ENCODE measurements at places on chromosomes 2 and 18.

GRCh38 chr2:220893411-220893810, 678.7 kb downstream of the EPHA4 start:
- no peak for DNase-seq

DNA sequence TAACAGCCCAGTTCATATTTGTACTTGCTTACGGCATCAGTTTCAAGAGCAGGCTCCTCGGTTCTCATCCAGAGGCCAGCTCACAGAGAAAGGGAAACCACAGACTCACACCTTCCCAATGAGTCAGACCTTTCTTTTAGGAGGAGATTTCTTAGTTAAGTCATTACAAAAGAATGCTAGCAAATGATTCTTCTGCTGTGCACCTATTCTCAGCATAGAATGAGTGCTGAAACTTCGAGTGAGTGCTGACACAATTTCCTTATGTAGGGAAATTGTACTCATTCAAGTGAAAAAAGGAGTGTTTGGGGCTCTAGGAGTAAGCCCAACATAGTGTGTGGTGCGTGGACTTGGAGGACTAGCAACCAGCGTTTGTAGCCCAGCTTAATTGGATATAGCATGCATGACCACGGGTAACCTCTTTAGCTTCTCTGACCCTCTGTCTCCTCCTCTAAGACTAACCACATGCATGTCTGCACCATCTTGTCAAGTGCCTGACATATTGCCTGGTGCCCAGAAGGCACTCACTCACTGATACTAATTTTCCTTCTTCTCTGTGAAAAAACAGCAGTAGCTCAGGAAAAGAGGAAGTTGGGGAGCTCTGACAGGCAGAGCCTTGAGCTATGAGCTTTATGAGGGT, 87.0 kb downstream of the ALPK2 start:
- DNase-seq, result no peak

DNA sequence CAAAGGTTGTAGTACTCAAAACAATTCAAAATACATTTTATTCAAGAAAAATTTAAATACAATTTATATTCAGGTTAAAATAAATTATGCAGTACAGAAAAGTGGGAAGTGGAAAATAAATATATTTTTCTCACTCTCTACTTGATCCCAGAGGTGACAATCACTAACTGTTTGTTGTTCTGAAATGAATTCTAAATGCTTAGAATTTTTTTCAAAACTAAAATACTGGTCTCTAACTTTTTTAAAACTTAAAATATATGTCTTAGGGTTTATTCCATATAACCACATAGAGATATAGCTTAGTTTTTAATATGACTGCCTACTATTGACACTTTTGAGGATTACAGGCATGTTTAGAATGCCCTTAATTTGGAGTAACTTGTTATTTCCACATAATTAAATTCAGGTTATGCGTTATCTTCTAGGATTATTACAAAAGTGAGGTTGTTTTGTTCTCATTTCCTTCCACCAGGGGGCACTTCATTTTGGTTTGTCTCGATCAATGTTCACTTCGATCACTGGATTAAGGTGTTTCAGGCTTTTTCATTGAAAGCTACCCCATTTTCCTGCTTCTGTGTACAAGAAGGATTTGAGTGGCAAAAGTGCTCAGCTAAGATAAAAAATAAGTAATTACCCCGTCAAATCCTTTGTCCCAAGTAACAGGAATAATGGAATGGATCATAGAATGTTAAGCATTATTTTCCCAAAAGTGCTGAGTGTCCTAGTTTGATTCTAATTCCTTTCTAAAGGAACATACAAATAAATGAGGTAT, 27.1 kb upstream of the TFPI start:
- DNase-seq, result no peak

DNA sequence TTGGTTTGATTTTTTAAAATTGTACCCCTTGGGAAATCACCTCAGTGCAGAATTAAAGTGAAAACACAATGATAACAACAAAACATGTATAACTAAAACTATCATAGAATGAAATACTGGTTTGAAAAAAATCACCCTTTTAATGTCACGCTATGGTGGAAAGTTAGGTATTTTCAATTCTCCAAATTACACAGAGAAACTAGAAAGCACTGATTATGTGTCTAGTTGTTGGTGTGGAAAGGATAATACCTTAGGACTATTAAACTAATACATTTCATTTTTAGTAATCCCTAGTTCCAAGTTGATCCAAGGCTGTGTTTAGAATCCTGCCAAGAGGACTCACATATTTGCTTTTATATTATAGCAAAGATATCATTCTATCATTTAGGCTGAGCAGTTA, 71.2 kb downstream of the NUP35 start:
- DNase-seq, result no peak

GRCh38 chr2:152453129-152453911, 118.3 kb downstream of the FMNL2 start:
- no peak for DNase-seq

- no peak for DNase-seq
These were observed 768.3 kb downstream of the RNF144A start for GRCh38 chr2:7685342-7686015.

DNA sequence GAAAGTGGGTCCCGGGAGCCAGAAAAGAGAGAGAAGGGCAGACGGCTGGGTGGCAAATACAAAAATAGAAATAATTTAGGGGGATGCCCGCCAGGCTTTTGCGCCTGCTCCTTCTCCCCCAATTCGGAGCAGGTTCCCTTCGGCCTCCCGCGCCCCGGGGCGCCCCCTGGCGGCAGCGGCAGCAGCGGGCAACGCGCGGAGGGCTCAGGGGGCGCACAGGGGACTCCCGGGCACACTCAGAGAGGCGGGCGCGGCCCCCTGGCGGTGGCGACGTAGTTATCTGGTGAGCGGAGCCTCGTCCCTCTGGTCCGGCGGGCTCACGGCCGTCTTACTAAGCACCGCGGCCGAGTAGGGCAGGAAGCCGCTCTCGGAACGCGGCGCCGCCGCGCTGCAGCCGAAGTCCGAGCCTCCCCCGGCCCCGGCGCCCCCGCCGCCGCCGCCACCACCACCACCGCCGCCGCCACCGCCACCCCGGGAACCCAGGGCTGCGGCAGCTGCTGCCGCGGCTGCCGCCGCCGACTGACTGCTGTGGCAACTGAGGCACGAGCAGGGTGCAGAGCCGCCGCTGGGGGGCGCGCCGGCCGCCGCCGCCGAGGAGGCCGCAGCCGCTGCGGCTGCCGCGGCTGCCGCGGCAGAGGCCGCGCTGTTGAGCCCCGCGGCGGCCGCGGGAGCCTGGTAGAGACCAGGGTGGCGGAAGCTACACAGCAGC, 3.8 kb downstream of the EVX2 start:
- DNase-seq, result peak; percentile 59

- DNase-seq, result no peak
These were observed 22.1 kb downstream of the GPR39 start for GRCh38 chr2:132438691-132439090.

GRCh38 chr2:149042881-149043280, 4.4 kb downstream of the LYPD6B start:
- DNase-seq, result no peak

DNA sequence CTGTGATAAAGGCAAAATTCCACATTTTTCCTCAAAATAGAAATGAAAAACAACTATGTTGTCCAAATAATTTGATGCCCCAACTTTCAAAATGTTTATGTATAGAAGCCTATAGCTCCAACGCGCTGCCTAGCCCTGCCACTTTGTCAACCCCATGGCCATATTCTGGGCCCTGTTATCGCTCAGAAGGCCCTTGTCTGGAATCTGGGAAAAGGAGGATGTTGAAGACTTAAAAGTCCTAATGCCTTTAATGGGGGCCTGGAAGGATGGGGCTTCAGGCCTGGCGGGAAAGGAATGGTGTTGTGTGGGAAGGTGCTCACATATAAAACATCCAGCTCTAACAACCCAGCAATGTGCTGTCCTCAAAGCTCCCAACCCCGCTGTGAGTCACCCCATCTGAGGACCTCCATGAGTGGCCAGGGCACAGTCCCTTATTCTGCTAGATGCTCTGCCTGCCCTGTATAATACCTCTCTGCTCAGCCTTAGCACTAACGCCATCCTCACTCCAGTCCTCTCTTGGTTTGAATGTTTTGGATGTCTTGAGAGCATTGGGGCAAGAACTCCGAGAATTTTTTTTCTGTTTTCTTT, 86.0 kb downstream of the ACSL3 start:
- no peak for DNase-seq

DNA sequence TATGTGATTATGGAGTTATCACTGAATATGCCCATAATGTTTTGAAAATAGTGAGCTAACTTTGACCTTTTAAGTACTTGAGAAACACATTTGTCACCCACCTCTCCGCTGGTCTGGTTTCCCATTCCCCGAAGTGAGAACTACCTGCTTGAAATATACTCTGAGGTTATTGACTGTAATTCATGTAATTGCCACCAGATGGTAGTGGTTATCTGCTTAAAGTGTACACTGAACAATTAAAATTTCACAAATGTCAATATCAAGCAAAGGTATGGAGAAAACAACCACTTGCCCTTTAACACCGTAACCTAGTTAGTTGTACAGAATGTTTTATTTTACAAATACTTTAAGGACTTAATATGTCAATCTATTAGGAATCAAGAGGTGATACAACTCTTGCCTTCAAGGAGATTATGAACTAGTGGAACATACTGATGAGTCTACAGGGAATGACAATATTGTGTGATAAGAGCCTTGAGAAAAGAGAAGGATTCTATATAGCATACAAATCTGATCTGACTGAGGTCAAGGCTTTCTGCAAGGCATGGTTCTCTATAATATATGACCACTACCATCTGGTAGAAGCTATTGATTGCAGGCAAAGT, 316.8 kb upstream of the KCNH7 start:
- no peak for DNase-seq

GRCh38 chr18:3450012-3450798, at the start of gene TGIF1:
TGIF1 (plus strand) TSS chr18:3450172; CDS start chr18:3450490, 318 bp downstream.
- no peak for DNase-seq

- no peak for DNase-seq
These were observed 42.2 kb downstream of the PAX8 start for GRCh38 chr2:113236367-113237159.

DNA sequence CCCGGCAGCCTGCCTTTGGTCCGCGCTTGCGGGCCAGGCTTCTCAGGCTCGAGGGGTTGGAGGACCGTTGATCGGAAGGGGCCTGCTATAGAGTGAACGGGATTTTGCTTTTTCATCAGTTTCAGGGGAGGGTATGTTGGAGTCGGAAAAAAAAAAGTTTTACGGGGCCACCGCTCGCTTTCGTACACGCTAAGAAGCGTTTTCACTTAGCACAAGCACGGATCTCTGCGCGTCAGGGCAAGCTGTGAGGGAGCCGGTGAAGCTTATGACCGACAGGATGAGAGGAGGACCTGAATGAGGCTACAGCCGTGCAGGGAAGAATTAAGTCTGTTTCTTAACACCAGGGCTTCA, 443 bp downstream of the CPSF3 start:
- DNase-seq, result no peak

- no peak for DNase-seq
These were observed 151.7 kb upstream of the ITGA4 start for GRCh38 chr2:181305301-181306123.

DNA sequence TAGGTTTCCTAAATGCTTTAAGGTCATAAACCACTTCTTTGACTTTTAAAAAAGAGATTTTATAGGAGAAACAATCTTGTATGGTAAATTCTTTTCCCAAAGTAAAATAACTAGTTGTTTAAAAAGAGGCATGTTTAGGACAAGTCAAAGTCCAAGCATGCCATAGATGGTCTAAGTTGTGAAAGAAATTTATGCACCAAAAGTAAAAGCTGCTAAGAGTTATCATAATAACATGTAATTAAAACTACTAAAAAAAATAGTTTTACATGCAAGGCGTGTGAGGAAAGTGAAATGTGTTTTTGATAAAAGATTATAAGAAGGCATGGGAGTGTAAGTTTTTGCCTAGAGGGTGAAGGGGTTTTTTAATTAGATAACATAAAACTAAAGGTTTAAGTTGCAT, 22.5 kb downstream of the FAM210A start:
- no peak for DNase-seq

All from NCI-H1417 treated with DMSO at 0.1 percent for 48 hours (cell line).